ENCODE measurements at places on chromosomes 2 and 18.

DNA sequence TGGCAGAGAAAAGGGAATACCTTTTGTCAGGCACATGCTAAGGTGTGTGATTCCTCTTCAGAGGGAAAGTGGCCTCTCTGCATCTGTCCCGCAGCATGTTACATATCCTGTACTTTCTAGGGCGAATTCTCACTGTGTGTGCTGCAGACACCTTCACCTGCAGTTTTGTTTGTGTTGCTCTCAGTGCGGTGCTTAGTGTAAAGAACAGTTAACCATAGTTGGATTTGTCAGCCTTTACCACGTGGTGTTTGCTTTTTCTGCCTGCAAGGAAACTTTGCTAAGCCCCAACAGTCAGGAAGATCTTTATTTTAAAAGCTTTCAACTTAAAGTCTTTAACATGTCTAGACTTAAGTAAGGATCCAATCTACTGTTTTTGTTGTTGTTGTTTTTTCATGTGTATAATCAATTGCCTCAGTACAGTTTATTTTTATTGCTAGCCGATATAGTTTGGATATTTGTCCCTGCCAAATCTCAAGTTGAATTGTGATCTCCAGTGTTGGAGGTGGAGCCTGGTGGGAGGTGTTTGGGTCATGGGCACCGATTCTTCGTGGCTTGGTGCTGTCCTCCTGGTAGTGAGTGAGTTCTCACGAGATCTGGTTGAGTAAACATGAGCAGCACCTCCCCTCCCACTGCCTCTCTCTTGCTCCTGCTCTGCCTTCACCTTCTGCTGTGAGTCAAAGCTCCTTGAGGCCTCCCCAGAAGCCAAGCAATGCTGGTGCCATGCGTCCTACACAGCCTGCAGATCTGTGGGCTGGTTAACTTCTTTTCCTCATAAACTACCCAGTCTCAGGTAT is 90.6 kb downstream of the SNTG2 start:
- no peak for DNase-seq

DNA sequence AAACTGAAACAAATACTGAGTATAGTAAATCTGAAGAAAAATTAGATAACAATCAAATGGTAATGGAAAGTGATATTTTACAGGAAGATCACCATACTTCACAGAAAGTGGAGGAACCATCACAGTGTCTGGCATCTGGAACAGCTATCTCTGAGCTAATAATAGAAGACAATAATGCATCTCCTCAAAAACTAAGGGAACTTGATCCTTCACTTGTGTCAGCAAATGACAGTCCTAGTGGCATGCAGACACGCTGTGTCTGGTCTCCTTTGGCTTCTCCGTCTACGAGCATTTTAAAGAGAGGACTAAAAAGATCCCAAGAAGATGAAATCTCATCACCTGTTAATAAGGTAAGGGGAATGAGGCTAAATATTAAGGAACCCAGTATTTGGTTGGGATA is 56.1 kb downstream of the RIF1 start:
- no peak for DNase-seq

DNA sequence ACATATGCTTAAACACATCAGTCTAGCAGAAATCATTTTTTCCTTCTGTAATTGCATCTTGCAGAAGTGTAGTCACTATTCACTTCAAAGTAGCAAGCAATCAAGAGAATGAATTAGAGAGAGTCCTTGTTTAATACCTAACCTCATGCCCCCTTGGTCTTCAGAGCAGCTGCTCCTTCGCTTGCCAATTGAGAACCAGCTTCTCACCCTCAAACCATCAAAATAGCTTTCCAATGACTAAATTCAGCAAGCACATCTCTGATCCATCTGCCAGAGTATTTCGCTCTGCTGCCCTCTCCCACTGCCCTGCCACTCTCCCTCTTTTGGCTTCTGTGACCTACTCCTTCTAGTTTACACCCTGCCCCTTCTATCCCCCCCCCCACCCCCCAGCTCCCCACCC is 120.7 kb upstream of the AGAP1 start:
- DNase-seq, result no peak

- no peak for DNase-seq
Observed at GRCh38 chr18:7856733-7857132, 289.6 kb downstream of the PTPRM start.

DNA sequence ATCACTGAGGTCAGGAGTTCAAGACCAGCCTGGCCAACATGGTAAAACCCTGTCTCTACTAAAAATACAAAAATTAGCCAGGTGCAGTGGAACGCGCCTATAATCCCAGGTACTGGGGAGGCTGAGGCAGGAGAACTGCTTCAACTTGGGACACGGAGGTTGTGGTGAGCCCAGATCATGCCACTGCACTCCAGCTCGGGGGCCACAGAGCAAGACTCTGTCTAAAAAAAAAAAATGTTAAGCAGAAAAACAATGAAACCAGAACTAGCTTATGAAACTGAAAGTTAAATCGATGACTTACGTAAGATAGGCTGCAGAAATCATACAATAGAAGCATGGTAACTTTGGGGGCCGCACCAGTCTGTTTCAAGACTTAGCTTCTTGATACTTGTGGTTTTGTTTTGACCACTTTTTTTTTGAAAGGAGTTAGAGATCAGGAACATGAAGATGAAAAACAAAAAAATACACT is 6.2 kb upstream of the GPR155 start:
- no peak for DNase-seq

GRCh38 chr2:230870544-230871360 is 6.0 kb downstream of the ITM2C start:
- no peak for DNase-seq

DNA sequence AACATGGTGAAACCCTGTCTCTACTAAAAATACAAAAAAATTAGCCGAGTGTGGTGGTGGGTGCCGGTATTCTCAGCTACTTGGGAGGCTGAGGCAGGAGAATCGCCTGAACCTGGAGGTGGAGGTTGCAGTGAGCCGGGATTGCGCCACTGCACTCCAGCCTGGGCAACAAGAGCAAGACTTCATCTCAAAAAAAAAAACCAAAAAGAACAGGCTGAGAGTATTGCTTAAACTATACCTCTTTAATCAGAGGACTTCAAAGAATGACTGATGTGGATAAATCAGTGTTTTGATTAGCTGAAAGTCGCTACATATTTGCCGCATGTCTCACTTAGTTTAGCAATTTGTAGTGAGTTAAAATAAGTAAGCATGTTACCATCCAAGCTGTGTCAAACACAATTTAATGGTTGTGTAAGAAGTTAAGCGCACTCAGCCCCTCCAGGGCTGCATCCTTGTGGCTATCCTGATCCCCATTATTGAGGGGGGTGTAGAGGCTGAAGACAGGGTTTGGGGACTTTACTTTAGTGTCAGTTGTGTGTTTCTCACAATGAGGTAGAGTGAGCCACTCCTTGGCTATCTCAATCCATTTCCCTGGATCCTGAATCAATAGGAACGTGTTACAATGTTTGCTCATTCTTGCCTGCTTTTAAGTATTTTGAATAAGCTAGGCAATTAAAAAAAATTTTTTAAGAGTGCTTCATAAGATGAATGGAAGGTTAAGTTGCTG is 11.0 kb upstream of the FARP2 start:
- no peak for DNase-seq

DNA sequence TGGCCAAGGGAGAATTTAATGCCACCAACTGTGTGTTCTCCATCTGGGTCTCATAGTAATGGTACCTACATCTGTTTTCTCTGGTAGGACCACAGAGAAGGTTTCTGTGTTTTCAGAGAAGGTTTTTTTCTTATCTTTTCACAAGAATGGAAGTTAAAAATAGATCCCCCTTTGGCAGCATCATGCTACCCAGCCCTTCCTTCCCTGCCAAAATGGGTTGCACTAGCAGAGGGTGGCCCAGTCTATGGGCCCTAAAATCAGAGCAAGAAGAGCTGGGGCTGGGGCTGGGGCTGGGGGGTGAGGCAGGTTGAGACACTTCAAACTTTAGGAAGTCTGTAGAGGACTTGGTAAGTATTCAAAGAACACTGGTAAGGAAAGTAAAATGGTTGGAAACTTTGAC is 44.8 kb upstream of the ZDBF2 start:
- DNase-seq, result no peak

- no peak for DNase-seq
Observed at GRCh38 chr2:216475767-216476166, 22.9 kb upstream of the RPL37A start.

- no peak for DNase-seq
Observed at GRCh38 chr2:121907928-121908327, 152.5 kb downstream of the TSN start.

DNA sequence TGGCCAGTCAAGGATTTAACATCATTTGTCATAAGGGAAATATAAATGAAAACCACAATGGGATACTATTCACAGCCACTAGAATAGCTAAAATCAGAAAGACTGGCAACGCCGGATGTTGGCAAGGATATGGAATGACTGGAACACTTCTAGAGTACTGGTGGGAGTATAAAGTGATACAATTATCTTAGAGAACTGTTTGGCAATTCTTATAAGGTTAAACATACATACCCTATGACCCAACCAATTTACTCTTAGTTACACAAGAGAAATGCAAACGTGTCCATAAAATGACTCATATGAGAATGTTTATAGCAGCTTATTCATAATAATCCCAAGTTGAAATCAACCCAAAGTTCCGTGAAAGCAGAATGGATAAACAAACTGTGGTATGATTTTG is 35.1 kb downstream of the MAPK4 start:
- no peak for DNase-seq

GRCh38 chr2:66080127-66080526 is 354.8 kb upstream of the MEIS1 start:
- no peak for DNase-seq
